Stimulated activated CD8-positive, alpha-beta memory T cell treated with anti-CD3 and anti-CD28 coated beads, Interleukin-4, amount 100 ng/mL, for 4 hours (primary cell): ENCODE measurements at places on chromosomes 1 and 21.

- DNase-seq, result no peak
Observed at GRCh38 chr1:50724626-50725286, 235.3 kb downstream of the FAF1 start.

DNA sequence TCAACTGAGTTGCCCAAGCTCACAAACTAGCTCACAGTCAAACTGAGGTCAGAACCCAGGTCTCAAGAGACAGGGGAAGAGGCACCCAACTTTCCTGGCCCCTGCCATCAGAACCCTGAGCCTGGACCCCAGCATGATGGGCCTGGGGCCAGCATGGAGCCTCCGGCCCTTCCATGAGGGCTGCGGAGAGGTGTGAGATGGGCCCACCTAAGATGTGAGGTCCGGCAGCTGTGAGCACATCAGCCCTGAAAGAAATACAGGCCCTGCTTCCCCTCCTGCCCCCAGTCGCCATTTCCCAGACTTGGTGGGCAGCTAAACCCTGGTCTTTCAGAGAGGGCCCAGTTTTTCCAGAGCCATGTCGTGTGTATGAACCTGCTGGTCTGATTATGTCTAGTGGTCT is 30.6 kb downstream of the QSOX1 start:
- no peak for DNase-seq

DNA sequence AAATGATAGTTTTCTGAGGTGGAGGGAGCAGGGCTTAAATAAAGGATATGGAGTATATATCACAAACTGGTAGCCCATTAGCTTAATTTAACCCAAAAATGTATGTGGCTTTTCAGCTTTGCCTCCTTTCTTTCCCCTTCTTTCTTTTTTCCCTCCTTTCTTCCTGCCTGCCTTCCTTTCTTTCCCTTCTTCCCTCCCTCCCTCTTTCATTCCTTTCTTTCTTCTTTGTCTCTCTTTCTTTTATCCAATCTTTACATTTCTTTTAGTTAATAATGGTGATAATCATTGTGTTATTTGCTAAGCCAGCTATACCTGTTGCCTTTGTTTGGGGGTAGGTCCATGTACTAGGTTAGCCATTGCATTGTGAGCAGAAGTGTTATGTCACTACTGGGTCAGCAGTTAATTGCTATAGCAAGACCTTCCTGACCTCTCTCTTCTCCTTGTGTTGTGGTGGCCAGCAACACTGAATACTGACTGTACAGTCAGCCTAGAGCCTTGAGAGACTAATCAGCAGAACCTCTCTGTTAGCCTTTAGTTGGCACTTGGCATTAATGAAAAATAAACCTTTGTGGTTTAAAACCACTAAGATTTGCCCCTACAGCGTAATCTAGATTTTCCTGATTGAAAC is 5.1 kb downstream of the GORAB start:
- DNase-seq, result no peak

- DNase-seq, result no peak
Observed at GRCh38 chr1:162639718-162640117, 7.5 kb downstream of the DDR2 start.

DNA sequence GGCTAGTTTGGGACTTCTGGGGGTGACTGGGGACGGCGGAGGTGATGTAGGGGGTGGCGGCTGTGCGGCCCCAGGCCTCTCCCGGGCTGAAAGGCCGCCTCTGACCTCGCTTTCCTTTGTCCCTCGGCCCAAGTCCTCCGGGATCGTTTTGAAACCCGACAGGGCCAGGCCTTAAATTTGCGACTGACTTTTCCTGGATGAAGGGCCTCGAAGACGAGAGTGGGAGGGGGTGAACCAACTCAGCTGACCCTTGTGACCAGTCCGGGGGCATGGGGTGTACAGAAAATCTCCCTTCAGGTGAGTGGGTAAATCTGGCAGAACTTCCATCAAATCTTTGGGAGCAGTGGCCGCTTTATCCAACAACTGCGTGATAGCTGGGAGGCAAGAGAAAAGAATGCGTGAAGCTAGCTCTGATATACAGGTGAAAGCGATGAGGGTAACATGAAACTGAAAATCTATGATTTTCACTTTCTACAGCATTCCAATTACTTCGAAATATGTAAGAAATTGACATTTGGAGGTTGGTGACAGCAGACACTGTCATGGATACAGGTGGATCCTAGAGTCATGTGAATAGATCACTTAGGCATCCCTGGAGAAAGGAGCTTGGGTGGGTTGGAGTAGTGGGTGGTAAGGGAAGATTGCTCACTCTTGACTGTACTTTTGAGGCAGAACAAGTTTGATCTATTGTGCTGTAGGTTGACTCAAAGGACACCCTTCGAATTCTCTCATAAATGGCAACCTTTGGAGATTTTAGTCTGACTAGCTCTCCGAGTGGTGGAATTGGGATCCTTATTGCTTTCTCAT is 885 bp downstream of the AHCYL1 start:
- no peak for DNase-seq

GRCh38 chr1:74767490-74767889 is 34.5 kb downstream of the TYW3 start:
- DNase-seq, result no peak

- no peak for DNase-seq
Observed at GRCh38 chr1:212677573-212677972, 22.1 kb downstream of the BATF3 start.

DNA sequence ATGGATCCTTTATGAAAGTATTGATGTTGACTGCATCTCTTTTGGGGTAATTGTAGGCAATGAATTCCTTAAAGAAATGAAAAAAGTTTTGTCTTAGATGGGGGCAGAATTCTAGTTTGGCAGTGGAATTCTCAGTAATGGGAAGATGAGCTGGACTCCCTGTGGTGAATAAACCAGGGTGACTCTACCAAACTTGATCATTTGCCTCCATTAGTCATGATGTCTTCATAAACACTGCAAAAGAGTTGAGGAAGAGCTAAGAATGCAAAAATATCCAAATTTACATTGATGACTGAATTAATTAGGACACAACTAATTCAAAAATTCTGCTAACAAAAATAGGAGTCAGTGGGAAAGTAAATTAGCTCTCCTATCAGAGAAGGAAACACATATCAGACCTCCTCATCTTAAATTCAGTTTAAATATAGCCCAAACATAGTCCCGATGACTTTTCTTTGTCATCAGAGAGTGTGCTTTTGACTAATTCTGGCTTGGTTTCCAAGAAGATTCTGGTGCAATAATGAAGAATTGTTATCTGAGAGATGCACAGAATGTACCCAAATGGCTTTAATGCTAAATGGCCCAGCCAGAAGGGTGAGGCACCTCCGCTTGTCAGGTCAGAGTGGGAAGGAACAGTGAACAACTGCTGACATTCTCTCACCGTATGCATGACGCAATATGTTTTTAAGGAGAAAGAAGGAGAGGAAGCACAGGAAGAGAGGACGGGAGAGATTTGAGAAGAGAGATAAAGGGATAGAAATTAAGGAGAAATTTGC is 525.1 kb downstream of the LMO4 start:
- DNase-seq, result no peak

DNA sequence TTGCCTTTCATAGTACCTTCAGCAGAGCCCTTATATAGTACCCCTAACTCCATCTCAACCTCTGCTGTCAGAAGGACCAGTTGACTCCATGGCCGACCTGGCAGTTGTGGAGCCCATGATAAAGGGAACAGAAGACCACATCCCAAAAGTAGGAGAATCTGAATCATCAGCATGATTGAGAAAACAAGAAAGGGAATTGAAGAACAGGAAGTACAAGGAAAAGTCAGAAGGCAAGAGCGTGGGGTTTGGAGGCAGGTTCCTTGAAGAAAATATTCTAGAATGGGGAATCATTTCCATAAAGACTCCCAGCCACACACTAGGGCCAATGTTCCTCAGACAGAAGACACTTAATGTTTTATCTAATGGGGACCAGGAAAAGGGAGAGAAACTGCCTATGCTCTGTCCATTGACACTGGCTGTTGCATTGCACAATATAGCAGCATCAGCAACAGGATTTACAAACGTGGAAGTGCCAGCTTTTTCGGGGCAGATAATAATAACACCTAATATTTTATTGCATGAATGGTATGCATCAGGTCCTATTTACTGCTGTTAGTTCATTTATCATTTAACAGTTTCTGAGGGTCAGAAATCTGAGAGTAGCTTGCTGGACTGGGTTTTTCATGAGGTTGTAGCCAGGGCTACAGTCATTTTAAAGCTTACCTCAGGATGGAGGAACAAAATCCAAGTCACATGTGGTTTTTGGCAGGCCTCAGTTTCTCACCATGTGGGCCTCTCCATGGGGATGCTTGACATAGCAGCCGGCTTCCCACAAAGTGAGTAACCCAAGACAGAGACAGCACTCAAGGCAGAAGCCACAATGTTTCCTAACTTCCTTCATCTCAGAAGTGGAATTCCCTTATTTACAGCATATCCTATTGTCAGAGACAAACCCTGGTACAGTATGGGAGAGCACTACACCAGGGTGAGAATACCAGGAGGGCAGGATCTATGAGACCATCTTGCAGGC is 483.4 kb downstream of the PLPP3 start:
- DNase-seq, result no peak

DNA sequence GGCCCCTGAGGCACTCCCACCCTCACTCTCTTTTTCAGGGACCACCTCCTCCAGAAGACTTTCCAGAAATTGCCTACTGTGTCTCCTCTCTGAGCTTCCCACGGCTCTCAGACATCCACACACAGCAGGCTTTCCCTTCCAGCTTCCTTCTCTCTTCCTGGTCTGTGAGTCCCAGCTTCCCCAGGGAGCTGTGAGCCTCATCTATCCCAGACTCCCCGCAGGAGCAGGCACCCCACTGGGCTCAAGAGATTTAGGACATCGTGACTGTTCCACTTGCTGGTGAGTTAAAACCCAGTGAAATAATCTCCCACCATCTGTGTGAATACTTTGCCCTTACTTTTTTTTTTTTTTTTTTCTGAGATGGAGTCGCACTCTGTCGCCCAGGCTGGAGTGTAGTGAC is 22.0 kb upstream of the PRELP start:
- DNase-seq, result no peak

- no peak for DNase-seq
Observed at GRCh38 chr21:14762734-14763694, 216.9 kb upstream of the SAMSN1 start.

GRCh38 chr1:199751506-199751905 is 276.0 kb upstream of the NR5A2 start:
- DNase-seq, result no peak

DNA sequence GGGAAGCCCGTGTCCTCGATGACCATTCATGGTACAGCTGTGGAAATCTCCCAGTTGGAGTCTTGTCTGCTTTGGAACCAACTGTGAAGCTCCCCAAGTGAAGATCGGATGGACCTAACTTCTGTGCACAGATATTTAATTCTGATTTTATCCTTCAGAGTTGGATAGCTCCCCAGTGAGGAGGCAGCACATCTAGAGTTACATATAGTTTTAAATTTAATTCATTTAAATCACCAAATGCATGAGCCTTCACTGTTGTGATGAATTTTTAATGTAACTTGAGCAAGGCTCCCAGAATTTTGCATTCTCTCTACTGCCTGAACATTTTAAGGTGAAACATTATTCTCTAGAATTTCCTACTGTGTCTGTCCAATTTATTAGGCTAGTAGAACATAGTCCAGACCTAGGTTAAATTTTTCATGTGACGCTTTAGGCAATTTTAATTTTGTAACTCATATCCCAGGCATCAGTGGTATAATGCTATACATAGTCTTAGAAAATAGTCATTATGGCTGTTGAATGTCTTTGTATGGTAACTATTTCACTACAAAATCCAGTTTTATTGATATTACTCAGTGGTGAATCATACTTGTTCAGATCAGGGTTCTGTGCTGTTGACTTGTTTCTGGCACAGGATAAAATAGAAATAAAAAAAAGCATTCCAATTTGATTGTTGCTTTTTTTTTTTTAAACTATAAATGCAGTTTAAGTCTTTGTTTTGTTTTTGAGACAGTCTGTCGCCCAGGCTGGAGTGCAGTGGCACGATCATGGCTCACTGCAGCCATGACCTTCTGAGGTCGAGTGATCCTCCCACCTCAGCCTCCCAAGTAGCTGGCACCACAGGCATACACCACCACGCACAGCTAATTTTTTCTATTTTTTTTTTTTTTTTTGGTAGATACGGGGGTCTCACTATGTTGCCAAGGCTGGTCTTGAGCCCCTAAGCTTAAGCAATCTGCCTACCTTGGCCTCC is 66.9 kb downstream of the PRDM2 start:
- no peak for DNase-seq

DNA sequence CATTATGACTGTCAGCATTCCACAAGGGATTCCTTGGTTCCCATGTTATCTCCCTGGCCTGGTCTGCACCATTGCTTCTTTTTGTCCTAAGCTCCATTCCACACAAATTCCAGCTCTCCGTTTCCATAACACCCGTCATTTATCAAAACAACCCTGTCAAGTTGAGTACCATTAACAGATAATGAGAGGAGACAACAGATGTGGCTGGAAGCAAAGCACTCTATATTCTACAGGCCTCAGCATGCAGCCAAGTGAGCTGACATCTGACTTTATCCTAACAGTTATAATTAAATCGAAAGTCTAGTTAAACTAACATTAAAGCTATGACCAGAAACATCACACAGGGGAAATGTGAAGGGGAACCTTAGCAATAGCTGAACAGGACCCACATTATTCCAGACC is 110.4 kb downstream of the RERE start:
- DNase-seq, result no peak

DNA sequence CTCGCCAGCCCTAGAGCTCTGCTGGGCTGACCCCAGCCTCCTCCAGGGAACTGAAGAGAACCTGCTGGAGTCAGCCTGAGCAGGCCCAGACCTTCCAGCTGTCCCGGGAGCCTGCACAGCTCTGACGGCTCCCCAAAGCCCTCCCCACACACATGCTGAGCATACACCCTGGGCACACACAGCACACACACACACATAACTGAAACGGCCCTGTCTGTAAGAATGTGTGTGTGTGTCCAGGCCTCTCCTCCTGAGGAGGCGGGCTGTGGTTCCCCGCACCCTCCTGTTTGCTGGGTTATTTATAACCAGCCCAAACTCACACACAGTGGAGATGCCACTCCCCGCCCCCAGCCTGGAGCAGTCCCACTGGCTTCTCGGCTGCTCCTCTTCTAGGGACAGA is 20.2 kb downstream of the SDC3 start:
- DNase-seq, result no peak

DNA sequence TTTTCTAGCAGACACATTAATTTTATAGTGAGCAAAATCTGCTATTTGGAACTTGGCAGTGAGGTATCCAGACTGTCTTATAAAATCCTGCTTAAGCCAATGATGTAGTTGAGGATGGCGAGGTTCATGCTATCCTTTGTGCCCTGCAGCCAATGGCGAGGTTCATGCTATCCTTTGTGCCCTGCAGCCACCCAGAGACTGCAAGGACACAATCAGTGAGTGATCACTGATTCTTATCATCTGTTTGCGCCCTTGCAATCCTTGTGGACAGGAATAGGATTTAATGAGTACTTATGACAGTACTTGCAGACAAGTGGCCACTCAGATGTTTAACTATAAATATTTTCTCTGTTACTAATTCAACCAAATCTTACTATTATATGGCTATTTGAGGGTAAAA is 112.6 kb downstream of the EIF4G3 start:
- DNase-seq, result no peak

- no peak for DNase-seq
Observed at GRCh38 chr21:45545691-45546531, 3.7 kb upstream of the SLC19A1 start.
